ENCODE measurements at places on chromosomes 5 and 9.

- no peak for DNase-seq
These were observed 85.4 kb downstream of the TMEM161B start for GRCh38 chr5:88183255-88183654.

DNA sequence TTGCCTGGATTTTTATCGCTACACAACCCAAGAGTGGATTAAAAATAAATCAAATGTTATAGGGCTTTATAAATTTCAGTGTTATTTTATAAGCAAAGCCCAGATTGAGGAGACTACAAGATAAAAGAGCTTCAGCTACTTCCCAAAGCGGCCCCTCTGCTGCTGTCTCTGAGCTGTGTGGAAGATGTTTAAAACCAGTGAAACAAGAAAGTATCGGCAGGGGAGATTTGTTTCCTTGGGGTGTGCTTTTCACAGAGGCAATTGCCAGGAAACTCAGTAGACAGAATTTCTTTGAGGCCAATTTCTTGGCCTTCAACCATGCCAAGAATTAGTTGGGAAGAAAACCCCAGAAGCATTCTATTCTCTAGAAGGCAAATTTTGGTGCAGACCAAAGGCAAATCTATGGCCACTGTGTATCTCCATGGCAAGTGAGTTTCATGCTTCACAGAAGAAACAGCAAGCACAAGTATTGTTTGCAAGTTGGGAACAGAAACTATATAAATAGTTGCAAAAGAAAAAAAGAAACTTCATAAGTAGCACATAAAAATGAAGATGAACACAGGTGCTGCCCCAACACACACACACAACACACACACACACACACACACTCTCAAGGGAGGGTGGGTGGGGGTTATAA lies 197.2 kb downstream of the PARP8 start:
- no peak for DNase-seq

DNA sequence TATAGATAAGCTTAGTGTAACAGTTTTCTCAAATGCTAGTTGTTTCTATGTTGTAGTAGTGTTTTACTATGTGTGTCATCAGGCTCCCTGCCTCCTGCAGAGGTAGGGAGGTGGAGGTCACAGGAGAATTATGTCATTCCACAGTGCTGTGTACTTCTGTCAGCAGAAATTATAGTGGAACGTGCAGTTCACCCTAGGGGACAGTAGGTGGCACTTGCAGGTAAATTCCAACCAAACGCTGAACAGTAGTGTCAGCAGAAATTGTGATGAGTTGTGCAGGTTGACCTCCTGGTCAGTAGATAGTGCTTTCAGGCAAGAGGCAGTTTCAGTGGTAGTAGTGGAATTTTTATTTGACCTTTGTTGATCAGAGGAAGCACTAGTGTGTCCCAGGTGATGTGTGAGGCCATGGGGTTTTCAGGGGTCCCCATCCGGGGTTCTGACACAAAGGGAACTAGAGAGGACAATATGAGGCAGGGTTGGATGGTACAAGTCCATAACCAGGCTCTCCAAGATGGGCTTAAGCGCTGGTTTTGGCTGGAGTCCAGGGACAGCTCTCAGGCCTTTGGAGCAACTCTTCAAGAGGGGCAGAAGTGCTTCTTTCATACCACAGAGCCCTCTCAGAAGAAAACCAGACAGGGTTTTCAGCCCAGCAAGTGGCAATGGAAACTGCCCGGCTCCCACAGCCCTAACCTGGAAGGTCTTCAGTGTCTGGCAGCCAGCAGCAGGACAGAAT lies 402.9 kb downstream of the CYLC2 start:
- DNase-seq: peak; percentile 83

GRCh38 chr5:144712090-144712489 lies 541.4 kb downstream of the KCTD16 start:
- no peak for DNase-seq

- no peak for DNase-seq
These were observed 5.3 kb downstream of the IL9 start for GRCh38 chr5:135890296-135890695.

DNA sequence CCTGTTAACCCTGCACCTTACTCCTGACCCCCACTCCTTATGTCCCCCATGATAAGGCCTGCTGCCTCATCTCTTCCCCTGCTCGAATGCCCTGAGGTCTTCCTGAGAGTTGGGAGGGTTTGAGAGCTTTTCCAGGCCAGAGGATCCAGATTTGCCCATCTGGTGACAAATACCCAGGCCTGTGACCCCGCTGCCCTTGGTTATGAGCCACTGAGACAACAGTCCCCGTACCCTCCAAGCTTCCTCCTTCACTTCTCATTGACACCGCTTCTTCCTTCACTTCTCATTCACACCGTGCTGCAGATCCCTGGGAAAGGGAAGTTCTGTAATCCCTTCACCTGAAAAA lies 593 bp downstream of the GM2A start:
- DNase-seq: no peak

DNA sequence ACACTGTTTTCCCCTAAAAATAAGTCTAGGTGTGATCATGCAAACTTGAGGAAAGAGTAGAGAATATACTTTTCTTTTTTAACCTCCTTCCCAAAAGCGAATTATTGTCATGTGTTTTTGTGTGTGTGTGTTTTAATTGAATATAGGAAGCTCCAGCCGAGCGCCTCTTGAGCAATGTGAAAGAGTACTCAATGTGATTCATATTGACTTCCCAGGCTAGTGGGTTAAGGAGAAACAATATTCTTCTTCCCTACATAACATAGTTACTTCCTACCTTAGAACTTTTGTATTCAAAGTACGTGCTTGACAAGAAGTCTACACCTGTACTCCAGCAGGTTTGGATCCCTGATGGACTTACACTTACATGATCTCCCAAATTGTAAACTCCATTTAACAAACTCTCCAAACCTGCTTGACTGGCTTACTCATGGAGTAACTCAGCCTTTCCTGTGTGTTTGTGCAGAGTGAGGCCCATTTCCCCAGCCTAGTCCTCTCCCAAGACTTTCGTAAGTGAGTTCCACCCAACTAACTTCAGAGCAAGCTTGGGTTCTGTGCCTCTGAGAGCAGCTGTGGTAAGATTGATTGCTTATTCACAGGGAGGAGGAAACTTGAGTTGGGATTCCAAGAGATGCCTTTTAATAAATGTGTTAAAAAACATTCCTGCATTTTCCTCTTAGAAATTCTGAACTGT lies 9.3 kb downstream of the SLC28A3 start:
- DNase-seq: no peak

- no peak for DNase-seq
These were observed 112.7 kb downstream of the NRG2 start for GRCh38 chr5:139930406-139930805.

- no peak for DNase-seq
These were observed 42.9 kb downstream of the GLRX start for GRCh38 chr5:95779611-95780010.

GRCh38 chr9:86424251-86424891 lies 70.2 kb upstream of the TUT7 start:
- no peak for DNase-seq

- DNase-seq: no peak
These were observed 47.8 kb downstream of the LOX start for GRCh38 chr5:122030251-122030650.

- DNase-seq: peak; percentile 70
These were observed at the start of gene JAK2 for GRCh38 chr9:4984621-4985385. JAK2 (plus strand) TSS chr9:4985272; CDS start chr9:5021988, 36,716 bp downstream.

DNA sequence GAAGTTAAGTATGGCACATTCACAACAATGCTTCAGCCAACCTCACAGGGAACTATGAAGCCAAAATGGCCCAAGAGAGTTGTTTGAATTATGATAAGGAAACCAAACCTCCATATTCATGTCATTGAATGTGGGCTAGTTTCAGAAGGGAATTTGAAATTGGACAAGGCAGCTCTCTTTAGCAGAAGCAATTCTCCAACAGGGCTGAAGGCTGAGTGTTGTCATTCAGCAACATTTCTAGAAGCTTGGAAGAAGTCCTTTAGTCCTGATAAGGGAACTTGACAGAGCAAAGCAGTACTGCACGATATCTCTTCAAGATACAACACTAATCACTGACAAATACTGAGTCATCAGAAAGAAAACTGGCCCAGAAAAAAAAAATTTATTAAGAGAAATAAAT lies 115.4 kb downstream of the SLC25A46 start:
- DNase-seq: no peak

DNA sequence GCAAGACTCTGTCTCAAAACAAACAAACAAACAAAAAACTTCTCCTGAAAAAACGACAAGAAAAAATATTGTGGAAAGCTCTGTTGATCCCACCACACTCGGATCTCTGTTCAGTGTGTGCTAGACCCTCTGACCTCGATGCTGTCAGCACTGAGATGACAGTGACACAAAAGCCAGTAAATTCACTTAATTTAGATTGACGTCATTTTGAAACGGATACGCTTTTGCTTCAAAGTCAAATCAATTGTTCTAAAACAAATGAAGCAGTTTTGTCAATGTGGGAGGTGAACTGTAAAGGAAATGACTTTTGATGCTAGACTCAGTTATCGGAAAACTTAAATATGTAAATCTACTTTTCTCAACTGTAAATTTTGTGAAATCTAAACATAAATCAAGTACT lies 26.6 kb downstream of the CCT5 start:
- DNase-seq: no peak

DNA sequence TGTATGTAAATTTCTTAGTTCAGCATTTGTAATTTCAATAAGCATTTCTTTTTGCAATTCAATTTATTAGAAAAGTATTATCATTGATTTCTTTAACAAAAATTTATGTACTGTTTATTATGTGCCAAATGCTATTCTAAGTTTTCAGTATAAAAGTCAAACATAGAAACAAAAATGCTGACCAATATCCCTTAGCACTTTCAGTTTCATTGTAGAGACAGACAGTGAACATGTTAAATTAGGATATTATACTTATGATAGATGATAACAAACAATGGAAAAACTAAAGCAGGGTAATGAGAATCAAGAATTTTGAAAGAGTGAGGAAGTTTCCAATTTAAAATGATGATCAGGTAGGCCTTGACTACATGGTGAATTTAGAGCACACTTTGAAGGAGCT lies 1106.0 kb downstream of the TAF11L14 start:
- DNase-seq: no peak

- no peak for DNase-seq
These were observed 63.8 kb downstream of the RNF38 start for GRCh38 chr9:36336131-36336907.

- DNase-seq: no peak
These were observed 129.7 kb upstream of the PCA3 start for GRCh38 chr9:76634356-76635054.
